ENCODE measurements at places on chromosomes 13 and 19. TPM values are rescaled to one million over a fixed set of nuclear protein-coding genes. Genes with fewer than 3 reads are reported as not detected.
A peak's percentile ranks its signal among the peaks of the same experiment; 100 is the strongest.

PARP4 gene
- 60.6 TPM for total RNA-seq

FAM216B gene
- not detected for total RNA-seq

FGF9 gene
- 0.60 TPM for total RNA-seq

PPM1N gene
- 3.1 TPM for total RNA-seq

KLK15 gene
- total RNA-seq = not detected

WDR88 gene
- not detected for total RNA-seq

ZNF85 gene
- total RNA-seq = 8.2 TPM

GRCh38 chr19:5484398-5485285, 29.4 kb downstream of the ZNRF4 start:
- no peak overlapping the region for H3K4me3 ChIP-seq
- H3K27ac ChIP-seq = no peak overlapping the region
- H3K36me3 ChIP-seq = no peaks in the 10 kb centered on the region
- no peak for DNase-seq

DNA sequence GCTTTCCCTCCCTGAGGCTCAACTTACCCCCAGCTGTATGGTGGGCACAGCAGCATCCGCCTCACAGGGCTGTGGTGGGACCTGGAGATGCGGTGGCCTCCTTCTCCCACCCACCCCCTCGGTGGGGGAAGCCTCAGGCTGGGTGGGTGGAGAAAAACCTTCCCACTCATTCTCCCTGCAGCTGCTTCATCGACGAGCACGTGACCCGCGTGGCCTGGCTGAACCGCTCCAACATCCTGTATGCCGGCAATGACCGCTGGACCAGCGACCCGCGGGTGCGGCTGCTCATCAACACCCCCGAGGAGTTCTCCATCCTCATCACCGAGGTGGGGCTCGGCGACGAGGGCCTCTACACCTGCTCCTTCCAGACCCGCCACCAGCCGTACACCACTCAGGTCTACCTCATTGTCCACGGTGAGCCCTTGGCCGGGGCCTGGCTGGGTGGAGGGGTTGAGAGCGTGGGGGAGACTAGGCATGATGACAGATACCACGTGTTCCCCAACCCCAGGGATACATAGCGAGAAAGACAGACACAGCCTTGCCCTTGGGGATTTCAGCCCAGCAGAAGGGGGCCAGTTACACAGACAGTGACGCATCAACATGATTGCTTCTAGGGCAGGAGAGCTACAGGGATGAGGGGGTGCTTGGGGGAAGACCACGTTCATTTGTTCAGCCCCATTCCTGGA, 12.2 kb downstream of the IGLON5 start:
- peaks cover 37% of the 10 kb centered on the region for H3K27me3 ChIP-seq
- peaks cover 3% of the 10 kb centered on the region for H3K36me3 ChIP-seq
- H3K4me1 ChIP-seq = peaks cover 17% of the 10 kb centered on the region
- H3K4me3 ChIP-seq = no peak overlapping the region
- DNase-seq = no peak

DNA sequence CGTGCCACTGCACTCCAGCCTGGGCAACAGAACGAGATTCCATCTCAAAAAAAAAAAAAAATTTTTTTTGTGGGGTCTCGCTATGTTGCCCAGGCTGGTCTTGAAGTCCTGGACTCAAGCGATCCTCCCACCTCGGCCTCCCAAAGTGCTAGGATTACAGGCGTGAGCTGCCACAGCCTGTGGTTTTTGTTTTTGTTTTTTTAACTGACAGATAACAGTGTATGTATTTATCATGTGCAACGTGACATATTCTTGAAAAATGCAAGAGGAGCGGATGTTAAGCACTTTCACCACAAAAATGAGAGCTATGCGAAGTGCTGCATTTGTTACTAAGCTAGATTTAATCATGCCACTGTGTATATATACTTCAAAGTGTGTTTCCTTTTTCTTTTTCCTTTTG, 49.0 kb downstream of the ARHGEF18 start:
- no peaks in the 10 kb centered on the region for H3K27me3 ChIP-seq
- no peak overlapping the region for H3K4me3 ChIP-seq
- H3K27ac ChIP-seq = no peak overlapping the region
- no peak for DNase-seq
- H3K36me3 ChIP-seq = peaks cover 16% of the 10 kb centered on the region
- peaks cover 13% of the 10 kb centered on the region for H3K4me1 ChIP-seq

DNA sequence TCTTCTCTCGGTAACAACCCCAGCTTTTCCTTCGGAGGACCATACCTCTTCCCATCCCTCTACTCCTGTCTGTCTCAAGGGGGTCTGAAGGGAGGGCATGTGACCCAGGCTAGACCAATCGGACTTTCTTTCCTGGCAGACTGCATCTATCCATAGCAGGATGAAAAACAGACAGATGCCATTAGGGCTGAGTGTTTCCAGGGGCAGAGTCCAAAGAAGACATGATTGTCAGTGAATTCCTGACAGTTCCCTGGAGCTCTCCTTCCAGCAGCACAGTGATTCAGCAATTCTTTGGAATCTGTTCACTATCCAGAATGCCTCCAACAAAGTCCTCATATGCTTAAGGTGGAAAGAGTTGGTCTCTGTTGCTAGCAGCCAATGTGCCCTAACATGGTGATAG, 189.8 kb downstream of the KCTD12 start:
- DNase-seq = no peak
- peaks cover 1% of the 10 kb centered on the region for H3K27me3 ChIP-seq
- H3K4me1 ChIP-seq = no peaks in the 10 kb centered on the region
- no peaks in the 10 kb centered on the region for H3K36me3 ChIP-seq
- H3K27ac ChIP-seq = no peak overlapping the region

DNA sequence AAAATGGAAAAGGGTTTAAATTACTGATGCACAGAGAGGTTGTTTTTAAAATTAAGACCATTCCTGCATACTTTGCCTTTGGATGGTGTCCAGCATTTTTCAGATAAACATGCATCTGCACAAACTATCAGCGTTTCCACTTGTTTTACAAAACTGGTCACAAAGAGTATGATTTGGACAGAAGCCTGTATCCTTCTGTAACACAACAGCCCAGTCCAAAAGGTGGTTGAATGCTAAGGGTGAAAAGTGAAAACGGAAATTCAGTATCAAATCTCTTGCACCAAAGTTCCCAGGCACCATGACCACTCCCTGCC, 21.7 kb upstream of the DOCK9 start:
- H3K27ac ChIP-seq = no peak overlapping the region
- H3K4me3 ChIP-seq = no peak overlapping the region
- H3K36me3 ChIP-seq = no peaks in the 10 kb centered on the region
- H3K4me1 ChIP-seq = peaks cover 73% of the 10 kb centered on the region

DNA sequence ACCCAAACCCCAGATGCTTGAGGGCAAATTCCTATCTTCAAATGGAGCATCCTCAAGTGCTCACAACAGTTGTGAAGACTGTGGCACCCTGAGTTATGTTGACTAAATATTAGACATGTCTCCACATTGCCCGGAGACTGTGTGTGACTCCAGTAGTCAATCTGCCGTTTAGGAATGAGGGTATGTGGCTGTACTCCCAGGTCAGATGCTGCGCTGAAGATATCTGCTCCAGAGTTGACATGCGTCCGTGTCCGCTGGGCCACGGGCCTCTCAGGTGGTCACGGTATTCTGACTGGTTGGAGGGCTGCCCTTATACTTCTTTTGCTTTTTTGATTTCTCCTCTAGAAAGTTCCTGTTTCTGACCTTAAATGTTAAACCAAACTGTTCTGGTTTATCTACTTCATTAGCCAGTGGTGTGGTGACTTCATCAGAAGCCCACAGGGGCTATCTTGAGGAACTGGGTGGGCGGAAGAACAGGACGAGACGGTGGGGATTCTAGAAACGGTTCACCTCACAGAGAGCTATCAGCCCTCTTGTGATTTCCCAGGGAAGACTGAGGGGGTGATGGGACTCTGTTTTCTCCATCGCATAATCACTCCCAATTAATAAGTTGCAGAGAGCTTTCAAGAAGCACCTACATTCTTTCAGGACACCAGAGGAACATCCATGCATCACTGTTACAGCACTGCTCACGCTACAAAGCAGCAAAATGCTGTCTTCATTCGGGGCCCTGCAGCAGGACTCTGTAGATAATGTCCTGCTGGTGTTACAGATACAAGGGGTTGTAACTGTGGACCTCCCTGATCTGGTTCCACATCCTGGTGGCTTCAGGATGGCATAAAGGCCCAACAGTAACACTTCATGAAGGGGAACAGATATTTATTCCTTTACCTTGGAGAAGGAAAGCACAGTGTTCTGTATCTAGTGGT, 1.3 kb upstream of the LCP1 start:
- no peaks in the 10 kb centered on the region for H3K27me3 ChIP-seq
- peak overlapping the region; percentile 94 for H3K4me3 ChIP-seq
- peak overlapping the region; percentile 97 for H3K27ac ChIP-seq
- H3K4me1 ChIP-seq = peaks cover 44% of the 10 kb centered on the region
- no peak for DNase-seq

- DNase-seq = no peak
- H3K4me1 ChIP-seq = no peaks in the 10 kb centered on the region
- no peaks in the 10 kb centered on the region for H3K36me3 ChIP-seq
- no peak overlapping the region for H3K4me3 ChIP-seq
Observed at GRCh38 chr13:77810878-77811277, 107.8 kb downstream of the EDNRB start.

- no peak overlapping the region for H3K4me3 ChIP-seq
- H3K36me3 ChIP-seq = no peaks in the 10 kb centered on the region
- DNase-seq = no peak
- H3K4me1 ChIP-seq = peaks cover 6% of the 10 kb centered on the region
- peaks cover 36% of the 10 kb centered on the region for H3K27me3 ChIP-seq
Observed at GRCh38 chr13:44312834-44313551, 60.6 kb upstream of the SERP2 start.

DNA sequence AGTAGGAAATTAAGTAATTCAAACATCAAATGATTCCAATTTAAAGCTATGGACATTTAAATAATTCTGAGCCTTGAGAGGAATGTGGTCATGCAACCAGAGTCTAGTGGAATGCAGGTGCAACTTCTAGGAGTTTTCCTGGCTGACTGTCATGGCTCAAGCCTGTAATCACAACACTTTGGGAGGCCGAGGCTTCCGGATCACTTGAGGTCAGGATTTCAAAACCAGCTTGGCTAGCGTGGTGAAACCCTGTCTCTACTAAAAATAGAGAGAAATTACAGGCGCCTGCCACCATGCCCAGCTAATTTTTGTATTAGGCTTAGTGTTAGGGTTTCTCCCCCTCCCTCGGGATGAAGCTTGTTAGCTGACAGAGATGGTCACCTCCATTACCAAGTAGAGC, 6.4 kb downstream of the ZNF808 start:
- H3K4me3 ChIP-seq = no peak overlapping the region
- DNase-seq = no peak
- H3K4me1 ChIP-seq = peaks cover 16% of the 10 kb centered on the region
- H3K27ac ChIP-seq = no peak overlapping the region
- H3K27me3 ChIP-seq = no peaks in the 10 kb centered on the region

- H3K4me1 ChIP-seq = peaks cover 8% of the 10 kb centered on the region
- peaks cover 24% of the 10 kb centered on the region for H3K36me3 ChIP-seq
- no peaks in the 10 kb centered on the region for H3K27me3 ChIP-seq
Observed at GRCh38 chr13:44969551-44970484, 19.5 kb downstream of the NUFIP1 start.

DNA sequence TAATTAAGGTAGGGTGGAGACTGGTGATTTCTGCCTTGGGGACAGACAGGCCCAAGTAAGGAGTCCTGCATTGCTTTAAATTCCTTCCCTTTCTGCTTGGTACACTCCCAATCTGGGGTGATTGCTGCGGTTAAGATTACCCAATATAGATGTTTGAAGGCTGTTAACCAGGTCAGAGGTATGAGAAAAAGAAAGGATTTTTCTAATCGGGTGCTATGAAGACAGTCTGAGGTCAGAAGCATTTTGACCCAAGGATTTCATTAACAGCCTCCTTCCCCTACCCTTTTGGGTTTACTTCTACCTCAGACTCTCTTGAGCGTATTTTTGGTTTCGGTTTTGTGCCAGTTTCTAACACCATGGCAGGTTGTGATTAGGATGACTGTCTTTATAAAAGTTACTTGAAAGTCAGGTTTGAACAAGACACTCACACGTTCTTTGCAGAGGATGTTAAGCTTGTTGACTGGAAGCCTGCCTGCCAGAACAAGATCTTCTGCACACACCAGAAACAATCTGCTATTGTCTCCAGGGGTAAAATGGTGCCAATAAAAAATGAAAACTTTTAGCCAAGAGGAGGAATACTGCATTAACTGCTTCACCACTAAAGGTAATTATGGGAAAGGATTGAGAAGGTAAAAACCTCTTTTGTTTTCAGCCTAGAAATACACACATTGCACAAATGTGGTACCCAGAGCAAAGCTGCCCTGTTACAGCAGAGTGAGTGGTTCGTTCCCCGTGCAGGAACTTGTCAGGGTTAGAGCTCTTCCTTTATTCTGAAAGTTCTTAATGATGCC, 108.8 kb downstream of the NDFIP2 start:
- no peak overlapping the region for H3K27ac ChIP-seq
- no peaks in the 10 kb centered on the region for H3K27me3 ChIP-seq
- H3K4me3 ChIP-seq = no peak overlapping the region
- no peaks in the 10 kb centered on the region for H3K36me3 ChIP-seq
- DNase-seq = no peak

DNA sequence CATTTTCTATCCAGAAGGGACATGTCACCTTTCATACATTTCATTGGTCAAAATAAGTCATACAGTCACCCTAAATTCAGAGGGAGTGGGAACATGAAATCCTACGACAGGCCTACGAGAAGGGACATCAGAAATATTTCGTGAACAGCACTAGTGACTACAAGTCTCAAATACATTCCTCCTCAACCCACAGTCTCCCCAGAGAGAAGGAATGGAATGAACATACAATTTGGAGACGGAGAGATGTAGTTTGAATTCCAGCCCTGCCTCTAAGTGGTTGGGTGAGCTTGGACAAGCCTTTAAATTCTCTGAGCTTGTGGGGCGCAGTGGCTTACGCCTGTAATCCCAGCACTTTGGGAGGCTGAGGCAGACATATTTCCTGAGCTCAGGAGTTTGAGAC, 9.9 kb downstream of the SERTM1 start:
- no peak for DNase-seq
- no peaks in the 10 kb centered on the region for H3K36me3 ChIP-seq
- H3K27ac ChIP-seq = no peak overlapping the region
- no peaks in the 10 kb centered on the region for H3K27me3 ChIP-seq

DNA sequence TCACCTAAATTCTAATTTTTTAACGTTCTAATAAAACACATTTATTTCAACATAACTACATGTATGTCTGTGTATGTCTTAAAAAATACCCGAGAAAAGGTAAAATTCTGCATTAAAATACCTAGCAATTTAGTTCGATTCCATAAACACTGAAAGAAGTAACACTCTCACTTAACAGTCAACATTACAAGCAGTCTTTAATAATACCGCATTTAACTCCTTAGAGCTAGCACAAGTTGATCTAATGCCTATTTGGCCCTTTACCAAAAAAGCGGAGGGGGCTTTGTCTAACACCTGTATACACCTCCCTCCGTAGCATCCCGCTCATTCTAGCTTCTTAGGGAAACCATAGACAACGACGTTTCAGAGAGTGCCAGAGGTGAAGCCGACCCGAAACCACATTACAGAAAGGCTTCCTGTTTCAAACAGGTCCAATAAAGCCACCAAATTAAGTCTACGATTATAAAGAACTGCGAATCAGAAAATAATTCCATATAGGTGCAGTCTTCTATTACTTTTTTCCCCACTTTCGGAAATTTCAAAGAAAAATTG, 1.2 kb downstream of the SPART start:
- H3K36me3 ChIP-seq = no peaks in the 10 kb centered on the region
- H3K4me3 ChIP-seq = peak overlapping the region; percentile 88
- peak overlapping the region; percentile 75 for H3K27ac ChIP-seq

GRCh38 chr13:95593462-95593861, 40.9 kb downstream of the CLDN10 start:
- no peak overlapping the region for H3K4me3 ChIP-seq
- H3K27ac ChIP-seq = no peak overlapping the region
- DNase-seq = no peak

- H3K27me3 ChIP-seq = no peaks in the 10 kb centered on the region
- no peak for DNase-seq
- H3K4me3 ChIP-seq = peak overlapping the region; percentile 72
- peak overlapping the region; percentile 91 for H3K27ac ChIP-seq
- H3K4me1 ChIP-seq = peaks cover 43% of the 10 kb centered on the region
- peaks cover 75% of the 10 kb centered on the region for H3K36me3 ChIP-seq
Observed at GRCh38 chr19:1076046-1076386, 9.0 kb downstream of the ARHGAP45 start.

Data from activated T-helper 2 cell treated with anti-CD3 and anti-CD28 coated beads, Interferon-gamma antibody, Interleukin-2, Interleukin-4, amounts not matched to agents 10 μg/mL and 5 μg/mL and 100 μg/mL, durations not matched to agents 14 hours and 24 hours and 36 hours (primary cell).